ENCODE measurements at places on chromosomes 11 and 22. TPM values are rescaled to one million over a fixed set of nuclear protein-coding genes. Genes with fewer than 3 reads are reported as not detected.

DNA sequence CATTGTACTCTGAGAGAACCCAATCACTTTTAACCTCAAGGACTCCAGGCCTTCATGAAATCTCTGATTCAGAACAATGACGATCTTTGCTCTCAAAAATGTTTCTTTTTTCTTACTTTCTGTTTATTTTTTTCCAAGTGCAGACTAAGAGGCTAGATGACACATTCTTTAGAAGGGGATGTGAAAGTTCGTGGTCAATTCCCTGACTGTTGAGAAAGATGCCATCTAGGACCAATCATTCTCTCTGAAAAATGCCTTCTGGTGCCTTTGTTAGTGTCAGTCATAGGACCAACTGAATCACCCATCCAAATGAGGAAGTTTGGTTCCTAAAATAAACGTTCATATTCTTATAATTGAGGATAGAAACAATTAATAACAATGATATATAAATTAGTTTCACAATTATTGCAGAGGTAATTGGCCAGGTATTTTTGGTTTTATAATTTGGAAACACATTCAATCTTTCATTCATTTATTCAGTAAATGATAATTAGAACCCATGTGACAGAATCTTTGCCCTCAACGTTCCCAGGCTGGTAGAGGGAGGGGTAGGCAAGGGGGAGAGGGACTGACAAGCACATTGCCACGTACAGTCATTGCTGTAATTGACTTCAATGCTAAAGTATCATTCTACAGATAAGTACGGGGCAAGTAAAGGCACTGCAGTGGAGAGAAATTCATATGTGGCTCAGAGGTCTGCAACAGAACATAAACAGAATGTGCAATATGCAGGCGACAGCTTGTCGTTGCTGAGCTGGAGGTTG is 333.4 kb upstream of the MPPED2 start:
- DNase-seq = no peak

DNA sequence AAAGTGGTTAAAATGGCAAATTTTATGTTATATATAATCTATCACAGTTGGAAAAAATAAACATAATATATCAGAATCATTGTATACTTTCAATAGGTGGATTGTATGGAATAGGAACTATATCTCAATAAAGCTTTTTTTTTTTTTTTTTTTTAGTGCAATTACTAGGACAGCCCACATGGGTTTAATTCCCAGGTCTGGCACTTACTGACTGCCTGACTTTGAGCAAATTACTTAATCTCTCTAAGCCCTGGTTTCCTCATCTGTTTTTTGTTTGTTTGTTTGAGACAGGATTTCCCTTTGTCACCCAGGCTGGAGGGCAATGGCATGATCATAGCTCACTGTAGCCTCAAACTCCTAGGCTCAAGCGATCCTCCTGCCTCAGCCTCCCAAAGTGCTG is 26.1 kb upstream of the BAIAP2L2 start:
- DNase-seq = no peak

GRCh38 chr11:93059117-93059957 is 89.9 kb downstream of the MTNR1B start:
- peak; percentile 63 for DNase-seq

DNA sequence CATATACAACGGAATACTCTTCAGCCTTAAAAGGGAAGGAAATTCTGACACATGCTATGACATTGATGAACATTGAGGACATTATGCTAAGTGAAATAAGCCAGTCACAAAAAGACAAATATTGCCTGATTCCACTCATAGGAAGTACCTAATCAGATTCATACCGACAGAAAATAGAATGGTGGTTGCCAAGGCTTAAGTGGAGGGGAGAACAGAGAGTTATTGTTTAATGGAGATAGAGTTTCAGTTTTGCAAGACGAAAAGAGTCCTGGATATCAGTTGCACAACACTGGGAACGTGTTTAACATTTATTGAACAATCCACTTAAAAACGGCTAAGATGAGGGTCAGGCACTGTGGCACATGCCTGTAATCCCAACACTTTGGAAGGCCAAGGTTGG is 45.6 kb upstream of the HIPK3 start:
- no peak for DNase-seq

The FGF4 gene
- total RNA-seq = not detected

- DNase-seq = no peak
These were observed 26.4 kb upstream of the MYOD1 start for GRCh38 chr11:17692931-17693330.

The PKP3 gene
- 39.2 TPM for total RNA-seq

GRCh38 chr11:35662061-35662648 is 420 bp upstream of the TRIM44 start:
- no peak for DNase-seq

DNA sequence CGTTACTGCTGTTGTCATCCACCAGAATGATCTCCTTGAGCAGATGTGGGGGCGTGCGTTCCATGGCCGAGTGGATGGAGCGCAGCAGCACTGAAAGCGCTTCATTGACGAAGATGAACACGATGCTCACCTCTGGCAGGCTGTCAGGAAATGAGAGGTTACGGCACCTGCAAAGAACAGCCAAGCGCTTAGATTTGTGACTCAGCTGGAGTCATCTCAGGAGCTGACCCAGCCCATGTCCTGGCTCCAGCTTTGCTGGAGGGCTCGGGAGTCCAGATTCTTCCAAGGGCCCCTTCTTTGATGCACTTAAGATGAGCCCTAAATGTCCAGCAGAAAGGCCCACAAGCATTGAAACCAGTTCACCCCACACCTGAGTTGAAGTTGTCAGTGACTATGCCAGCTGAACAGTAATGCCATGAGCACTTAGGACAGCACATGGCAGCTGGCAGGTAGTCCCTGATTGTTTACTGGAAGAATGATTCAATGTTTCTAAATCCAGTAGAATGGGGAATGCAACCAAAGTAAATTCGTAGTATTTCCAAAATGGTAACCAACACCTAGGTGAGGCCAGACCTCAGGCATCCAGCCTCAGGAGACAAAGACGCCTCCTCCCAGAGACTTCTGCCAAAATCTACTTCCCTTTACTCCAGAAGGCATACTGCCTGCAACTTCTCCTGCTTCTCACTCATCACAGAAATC is 79.7 kb upstream of the CSNK2A3 start:
- DNase-seq = no peak

DNA sequence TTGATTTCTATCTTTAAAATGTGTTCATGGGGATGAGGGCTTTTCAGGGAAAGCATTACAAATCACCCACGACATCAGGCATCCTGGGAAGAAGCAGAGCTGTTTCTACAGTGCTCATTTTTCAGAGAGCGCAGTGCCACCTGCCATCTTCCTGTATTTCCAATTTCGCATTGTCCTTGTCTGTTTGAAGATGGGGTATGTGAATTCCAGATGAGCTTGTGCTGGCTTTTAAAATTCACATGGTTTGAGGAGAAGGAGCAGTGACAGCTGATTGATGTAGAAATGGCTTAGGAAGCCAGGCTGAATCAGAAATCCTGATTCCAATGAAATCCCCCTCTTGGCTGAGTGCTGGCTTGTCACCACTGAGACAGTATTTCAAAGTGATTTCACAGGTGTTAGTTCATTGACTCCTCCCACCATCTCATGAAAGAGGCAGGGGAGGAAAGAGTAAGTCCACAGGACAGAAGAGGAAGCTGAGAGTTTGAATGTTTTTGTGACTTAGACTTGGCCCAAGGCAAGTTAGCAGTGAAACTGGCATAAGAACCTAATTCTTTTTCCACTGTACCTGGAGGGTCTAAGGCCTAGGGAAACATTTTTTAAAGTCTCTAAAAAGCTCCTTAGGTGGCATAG is 344.6 kb upstream of the C11orf87 start:
- DNase-seq = no peak

DNA sequence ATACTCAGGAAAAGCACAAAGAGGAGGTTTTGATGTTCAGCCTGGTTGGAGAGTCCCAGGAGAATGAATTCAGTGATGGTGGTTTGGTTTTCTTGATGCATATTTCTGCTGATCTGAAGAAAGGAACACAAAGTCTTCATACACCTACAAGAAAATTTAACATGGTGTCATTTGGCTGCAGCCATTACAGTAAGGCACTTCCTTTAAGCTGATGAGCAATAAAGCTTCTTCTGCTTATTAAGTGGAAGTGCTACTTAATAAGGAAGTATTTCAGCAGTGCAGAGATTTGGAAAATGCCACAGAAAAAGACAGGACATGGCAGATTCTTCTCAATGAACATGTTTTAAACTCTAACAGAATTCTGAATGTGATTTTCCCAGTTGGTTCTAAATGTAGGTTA is at the start of gene OR1S2:
Gene OR1S2 (minus strand): TSS at position 101 of the 400 bp plus-strand sequence. CDS start 0 bp downstream, at position 101.
- no peak for DNase-seq

DNA sequence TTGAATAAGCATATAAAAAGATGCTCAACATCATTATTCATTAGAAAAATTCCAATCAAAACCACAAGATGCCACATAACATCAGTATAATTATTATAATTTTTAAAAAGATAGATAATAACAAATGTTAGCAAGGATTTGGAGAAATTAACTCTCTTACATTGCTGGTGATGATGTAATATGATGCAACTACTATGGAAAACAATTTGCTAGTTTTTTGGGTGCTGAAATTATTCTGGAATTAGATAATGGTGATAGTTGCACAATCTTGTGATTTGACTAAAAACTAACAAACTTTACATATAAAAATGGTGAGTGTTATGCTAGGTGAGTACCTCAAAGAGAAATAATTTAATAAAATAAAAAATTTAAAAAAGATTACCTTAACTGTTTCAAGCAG is 412.2 kb downstream of the LRRC4C start:
- no peak for DNase-seq

The FOLR1 gene
- 1.6 TPM for total RNA-seq

- no peak for DNase-seq
These were observed 3.3 kb downstream of the DRAP1 start for GRCh38 chr11:65922565-65922964.

- peak; percentile 84 for DNase-seq
These were observed 25.9 kb upstream of the HTATIP2 start for GRCh38 chr11:20337526-20338154.

The SLC37A2 gene
- 3.9 TPM for total RNA-seq

DNA sequence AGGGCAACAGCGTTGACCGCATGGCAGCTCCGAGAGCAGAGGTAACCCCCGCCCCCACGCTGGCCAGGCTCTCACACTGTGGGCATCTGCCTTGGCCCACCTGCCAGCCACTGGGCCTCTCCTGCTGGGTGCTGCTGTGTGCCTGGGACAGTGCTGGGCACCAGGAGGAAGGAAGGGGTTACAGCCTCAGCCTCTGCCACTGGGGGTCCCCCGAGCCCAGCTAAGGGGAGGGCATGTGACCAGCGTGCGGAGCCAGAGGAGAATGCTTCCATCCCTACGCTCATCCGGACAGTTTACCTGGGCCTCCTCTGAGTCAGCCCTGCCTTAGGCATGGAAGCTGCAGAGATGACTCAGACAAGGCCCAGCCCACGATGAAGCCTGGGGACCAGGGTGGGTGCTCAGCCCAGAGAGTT is 10.9 kb downstream of the NCF4 start:
- DNase-seq = no peak

DNA sequence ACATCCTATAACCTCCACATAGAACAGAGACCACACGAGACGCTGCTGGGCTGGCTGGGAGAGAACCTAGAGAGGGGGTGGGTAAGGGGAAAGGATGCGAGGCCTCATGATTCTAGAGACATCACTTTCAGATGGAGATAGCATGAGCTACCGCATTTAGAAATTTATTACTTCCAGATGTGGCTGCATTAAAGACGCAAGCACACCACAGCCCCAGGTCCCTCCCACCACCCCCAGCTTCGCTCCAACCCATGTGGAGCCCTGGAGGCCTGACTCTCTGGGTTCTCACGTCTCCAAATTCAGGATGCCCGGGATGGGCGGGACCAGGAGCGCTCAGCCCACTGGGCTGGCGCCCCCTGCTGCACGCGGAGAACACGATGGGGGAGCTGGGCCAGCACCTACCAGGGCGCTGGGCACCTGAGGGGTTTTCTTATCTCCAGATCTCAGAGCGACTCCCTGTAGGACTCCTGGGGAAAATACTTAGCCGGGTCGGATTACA is 13.6 kb downstream of the MRPL21 start:
- peak; percentile 75 for DNase-seq

Measured in tongue (tissue), 3 donors.